ENCODE measurements at places on chromosomes 16 and 17.

DNA sequence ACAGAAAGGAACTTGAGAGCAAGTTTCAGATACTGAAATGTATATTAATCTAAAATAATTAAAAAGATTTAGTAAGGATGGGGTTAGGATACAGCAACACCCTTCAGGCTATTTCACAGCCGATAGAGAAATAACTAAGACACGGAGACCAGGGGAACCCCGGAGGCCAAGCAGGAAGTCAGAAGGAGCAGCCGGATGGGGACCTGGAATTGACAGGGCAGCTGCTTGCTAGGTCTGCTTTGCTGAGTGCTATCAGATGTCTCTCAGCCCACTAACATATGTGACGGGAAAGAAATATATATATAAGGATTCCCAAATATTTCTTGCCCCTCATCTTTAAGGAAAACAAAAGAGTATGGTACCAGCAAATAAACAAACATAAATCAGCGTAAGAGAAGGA is 154.1 kb upstream of the CDH5 start:
- DNase-seq, result peak; percentile 16

DNA sequence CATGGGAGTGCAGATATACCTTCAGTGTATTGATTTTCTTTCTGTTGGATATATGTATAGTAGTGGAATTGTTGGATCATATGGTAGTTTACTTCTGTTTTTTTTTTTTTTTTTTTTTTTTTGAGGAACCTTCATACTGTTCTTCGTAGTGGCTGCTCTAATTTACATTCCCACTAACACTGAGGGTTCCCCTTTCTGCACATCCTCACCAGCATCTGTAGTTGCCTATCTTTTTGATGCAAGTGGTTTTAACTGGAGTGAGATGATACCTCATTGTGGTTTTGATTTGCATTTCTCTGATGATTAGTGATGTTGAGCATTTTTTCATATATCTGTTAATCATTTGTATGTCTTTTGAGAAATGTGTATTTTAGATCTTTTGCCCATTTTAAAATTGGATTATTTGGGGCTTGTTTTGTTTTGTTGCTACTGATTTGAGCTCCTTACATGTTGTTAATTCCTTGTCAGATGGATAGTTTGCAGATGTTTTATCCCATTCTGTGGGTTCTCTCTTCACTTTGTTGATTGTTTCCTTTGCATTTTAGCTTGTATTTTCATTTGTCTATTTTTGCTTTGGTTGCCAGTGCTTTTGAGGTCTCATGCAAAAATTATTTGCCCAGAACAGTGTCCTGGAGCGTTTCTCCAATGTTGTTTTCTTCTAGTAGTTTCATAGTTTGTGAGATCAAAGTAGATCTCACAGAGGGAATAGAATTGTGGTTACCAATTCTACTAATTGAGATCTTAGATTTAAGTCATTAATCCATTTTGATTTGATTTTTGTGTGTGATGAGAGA is 25.0 kb upstream of the BCAS3 start:
- DNase-seq, result peak; percentile 35

DNA sequence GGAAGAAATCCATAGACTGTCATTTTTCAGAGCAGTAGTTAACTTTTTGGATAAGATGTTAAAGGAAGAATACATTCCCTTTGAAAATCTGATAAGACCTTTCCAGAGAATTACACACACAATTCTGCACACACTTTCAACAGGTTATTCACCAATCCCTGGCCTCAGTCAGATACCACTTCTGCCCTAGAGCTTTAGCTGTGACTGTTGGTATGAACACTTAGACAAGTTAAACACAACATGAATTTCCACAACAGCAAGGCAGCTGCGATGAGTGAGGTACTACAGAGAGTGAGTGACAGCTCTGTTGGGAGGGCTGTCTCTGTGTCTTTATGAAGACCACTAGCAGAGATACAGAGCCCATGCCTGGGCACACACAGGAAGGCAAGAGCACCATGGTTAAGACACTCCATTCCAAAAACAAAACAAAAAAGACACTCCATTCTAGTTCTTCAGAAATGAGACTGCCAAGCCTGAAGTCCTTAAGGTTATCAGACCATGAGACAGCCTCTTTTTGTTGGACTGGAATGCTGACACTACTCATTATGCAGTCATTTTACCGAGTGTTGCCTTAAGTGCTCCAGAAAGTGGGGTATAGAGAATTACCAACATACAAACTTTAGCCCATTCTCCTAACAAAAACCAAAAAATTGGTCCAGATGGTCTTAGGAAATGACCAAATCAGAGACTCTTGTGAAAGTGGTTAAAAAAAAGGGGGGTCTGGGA is 42.4 kb downstream of the TOM1L2 start:
- DNase-seq, result no peak

DNA sequence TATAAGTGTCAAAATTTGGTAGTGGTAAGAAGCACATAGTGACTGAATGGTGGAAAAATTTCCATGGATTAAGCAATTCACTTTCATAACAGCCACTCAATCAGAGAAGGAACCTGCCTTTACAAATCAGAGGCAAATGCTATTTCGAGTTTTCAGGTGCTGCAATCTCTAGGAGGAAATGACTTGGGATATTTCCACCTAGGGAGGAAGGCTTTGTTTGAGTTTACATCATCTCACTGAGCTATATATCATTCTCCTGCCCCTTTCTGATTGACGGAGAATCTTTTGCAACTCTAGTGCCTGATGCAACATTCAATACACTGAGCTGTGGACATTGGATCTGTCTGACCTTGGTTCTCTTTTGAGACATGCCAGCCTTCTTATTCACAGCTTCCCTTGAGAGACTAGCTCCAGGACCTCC is 26.3 kb downstream of the MARCHF10 start:
- DNase-seq, result peak; percentile 10

DNA sequence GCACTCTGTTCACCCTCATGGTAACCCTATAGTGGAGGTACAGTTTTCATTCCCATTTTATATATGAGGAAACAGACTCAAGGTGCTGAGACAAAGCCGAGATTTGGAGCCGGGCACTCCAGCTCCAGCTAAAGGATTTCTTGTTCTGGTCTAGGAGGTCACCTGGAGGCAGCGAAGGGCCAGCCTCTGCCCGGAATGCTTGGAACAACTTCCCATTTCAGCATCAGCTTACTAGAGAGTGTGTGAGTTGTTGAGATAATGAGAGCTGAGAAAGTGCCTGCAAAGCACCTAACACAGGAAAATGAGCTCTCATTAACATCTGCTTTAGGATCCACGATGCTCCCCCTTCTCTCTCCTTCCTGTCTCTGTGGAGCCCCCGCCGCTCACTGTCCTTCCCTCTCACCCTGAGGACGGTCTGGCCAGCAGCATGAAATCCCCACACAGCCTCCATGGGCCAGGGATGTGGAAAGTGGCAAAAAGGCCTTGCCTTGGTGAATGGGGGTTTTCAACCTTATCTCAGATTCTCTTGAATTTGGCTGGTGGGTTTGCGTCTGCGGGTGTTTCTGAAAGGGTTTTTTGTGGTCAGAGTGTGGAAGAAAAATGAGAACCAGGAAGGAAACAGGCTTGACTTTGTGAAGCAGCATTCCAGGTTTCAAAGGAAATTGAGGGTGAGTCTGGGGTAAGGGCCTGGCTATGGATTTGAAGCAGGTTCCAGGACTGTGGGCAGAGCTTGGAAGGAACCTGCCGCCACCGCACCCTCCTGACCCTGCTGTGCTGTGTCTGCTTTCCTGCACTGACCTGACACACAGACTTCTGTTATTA is 178.7 kb downstream of the FOXL1 start:
- DNase-seq, result no peak

GRCh38 chr16:14289692-14290340 is 218.7 kb downstream of the MRTFB start:
- DNase-seq, result peak; percentile 33

- DNase-seq, result peak; percentile 39
Measured at GRCh38 chr16:23999663-24000062, 163.9 kb downstream of the PRKCB start.

DNA sequence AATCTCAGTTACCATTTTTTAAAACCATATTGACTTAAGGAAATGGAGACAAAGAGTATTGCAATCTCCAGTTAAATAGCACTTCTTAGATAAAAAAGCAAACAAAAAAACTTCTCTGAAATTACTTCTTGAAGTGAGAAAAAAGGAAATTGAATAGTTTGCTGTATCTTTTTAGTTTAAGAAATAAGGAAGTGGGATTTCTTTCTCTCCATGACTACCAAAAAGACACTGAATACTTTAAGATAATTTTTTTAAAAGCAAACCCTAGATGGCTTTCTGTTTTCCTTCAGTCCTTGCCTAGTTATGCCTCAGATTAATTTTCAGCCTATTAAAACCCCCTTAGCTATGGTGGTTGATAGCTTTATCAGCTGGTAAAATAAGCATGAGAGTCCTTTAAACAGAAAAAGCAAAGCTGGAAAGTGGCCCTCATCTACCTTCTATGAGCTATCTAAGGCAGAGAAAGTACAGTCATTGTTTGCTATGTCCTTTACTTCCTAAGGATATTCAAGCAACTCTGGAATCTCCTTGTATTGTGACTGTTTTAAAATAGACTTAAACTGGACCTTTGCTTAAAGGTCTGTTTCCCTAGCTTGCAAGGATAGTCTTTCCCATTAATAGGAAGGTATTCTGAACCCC is 28.6 kb downstream of the TPPP3 start:
- peak; percentile 39 for DNase-seq

- DNase-seq, result no peak
Measured at GRCh38 chr17:48478224-48479013, 48.4 kb upstream of the SKAP1 start.

DNA sequence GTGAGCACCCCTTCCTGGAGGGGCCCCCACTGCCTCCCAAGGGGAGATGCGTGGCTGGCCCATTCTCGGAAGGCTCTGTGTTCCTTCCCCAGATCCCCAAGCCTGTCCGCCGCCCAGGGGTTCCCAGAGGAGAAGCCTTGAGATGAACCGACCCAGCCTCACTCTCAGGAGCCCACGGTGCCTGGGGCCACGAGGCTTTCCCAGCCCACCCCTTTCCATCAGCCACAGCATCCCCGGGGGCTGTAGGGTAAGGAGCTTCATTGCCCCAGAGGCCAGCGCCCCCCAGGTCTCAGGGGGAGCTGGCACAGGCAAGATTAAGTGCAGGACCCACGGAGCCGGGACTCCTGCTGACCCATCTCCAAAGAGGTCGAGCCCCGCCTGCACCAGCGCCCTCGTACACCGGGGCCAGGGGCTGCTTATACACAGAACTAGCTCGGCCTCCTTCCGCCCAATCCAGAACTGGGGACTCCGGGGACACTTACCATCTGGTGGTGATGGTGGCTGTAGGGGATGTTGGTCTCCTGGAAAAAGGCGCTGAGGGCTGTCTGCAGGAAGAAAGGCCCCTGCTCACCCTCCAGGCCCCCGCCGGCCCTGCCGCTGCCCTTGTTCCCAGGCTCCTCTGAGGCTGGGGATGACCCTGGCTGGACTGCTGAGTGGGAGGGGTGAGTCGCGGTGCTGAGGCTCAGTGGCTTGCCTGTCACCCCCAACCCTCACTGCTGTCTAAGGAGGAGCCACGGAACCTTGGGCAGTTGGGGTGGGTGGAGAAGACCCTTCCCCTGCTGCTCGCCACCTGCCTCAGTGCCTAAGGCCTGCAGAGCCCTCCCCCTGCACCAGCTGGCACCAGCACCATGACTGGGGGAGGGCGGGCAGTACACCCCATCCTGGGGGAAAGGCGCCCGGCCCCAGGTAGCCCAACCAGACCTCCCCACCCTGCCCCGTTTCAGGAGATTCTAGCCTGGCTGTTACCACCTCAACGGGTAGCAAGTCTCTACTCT is 4.4 kb downstream of the UBALD1 start:
- DNase-seq, result no peak

DNA sequence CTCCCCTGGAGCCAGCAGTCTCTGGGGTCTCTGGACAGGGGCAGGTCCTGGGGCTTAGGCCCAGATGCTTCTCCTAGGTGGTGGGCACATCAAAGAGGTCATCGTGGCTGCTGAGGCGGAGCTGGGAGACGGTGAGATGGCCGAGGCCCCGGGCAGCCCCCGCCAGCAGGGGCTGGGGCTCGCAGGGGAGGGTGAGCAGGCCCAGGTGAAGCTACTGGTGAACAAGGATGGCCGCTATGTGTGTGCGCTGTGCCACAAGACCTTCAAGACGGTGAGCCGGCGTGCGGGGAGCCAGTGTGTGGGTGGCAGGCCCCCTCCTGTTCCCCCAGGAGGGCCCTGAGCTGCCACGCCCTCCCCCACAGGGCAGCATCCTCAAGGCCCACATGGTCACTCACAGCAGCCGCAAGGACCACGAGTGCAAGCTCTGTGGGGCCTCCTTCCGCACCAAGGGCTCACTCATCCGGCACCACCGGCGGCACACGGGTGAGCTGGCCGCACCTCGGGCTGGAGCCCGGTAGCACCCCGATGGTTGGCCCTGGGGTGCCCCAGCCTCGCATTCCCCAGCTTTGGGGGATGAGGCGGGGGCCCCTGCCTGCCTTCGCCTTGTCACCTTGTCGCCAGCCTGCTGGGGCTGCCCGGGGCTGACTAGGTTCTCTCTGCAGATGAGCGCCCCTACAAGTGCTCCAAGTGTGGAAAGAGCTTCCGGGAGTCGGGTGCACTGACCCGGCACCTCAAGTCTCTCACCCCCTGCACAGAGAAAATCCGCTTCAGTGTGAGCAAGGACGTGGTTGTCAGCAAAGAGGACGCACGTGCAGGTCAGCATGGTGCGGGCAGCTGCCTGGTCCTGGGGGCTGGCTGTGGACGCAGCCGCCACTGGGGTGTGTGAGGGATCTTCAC is 3.9 kb upstream of the DNASE1L2 start:
- no peak for DNase-seq

DNA sequence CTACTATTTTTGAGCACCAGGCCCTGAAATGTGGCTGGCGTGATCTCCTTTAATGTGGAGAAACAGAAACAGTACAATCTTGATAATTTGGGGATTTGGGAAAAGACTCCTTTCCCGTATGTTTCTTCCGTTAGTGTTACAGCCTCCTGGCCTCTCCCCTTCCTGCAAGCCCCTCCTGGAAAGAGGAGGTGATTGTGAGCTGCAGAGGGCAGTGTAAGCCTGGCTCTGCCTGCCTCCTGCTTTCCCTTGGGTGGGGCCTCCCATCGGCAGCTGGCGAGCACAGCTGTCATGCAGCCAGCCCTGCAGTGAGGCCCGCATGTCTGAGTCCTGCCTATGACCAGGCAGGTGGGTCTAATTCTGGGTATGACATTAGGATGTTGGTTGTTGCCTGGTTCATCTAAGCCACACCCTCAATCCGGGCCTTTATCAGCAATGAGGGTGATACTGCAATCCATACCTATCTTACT is 48.7 kb upstream of the WSB1 start:
- peak; percentile 87 for DNase-seq

- peak; percentile 6 for DNase-seq
Measured at GRCh38 chr17:82098939-82099763, 1.1 kb upstream of the FASN start.

DNA sequence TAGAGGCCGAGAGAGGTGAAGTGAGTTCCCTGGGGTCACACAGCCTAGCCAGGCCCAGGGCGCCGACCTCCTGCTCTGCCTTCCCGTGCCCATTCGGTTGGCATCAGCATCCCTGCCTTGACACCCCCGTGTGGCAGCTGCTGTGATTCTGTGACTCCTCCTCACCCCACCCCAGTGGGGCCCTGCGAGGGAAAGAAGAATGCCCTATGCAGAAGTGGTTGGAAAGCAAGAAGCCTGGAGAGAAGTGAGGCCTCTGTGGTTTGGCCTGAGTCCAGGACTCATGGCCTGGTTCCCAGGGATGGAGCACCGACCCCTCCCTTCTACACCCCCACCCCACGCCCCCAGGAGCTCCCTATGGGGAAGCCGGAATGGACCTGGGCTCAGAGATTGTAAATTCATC is 296.2 kb downstream of the SEC14L1 start:
- DNase-seq, result peak; percentile 84

Data from suppressor macrophage treated with lipopolysaccharide for 4 hours (primary cell).